ENCODE measurements at places on chromosomes 4 and X.

DNA sequence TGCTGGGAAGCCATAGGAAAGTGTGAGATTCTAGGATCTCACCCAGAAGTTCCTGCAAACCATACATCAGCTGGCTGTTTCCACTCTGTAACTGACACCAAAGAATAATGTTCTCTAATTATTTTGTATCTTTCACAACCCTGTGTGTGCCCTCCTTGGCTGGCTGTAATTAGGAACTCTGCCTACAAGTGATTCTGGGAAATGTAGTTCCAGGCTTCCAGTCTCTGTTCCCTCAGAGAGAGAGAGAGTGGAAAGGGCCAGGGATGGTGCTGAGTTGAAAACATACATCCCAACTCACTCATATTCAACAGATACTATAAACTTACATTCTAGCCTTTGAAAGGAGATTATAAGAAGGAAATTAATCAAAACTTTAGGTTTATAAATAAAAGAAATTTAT, 57.5 kb upstream of the C1QTNF7 start:
- no peak for DNase-seq

DNA sequence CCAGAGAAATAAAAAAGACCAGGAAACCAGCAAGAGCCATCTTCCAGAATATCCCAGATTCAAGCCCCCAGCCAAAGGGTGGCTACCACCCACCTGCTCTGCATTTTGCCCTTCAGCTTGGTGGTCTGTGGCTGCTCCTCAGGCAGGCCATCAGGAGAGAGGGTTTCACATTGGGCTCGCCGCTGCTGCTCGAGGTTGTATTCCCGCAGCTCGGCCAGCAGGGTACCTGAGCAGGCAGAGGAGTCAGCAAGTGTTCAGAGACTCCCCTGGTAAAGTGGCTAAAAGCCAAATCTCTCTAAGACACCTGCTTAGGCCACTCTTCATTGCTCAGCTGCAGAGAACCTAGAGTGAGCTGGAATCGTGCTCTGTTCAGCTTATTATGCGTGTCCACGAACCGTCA, 110.8 kb upstream of the HSD17B10 start:
- DNase-seq, result no peak

DNA sequence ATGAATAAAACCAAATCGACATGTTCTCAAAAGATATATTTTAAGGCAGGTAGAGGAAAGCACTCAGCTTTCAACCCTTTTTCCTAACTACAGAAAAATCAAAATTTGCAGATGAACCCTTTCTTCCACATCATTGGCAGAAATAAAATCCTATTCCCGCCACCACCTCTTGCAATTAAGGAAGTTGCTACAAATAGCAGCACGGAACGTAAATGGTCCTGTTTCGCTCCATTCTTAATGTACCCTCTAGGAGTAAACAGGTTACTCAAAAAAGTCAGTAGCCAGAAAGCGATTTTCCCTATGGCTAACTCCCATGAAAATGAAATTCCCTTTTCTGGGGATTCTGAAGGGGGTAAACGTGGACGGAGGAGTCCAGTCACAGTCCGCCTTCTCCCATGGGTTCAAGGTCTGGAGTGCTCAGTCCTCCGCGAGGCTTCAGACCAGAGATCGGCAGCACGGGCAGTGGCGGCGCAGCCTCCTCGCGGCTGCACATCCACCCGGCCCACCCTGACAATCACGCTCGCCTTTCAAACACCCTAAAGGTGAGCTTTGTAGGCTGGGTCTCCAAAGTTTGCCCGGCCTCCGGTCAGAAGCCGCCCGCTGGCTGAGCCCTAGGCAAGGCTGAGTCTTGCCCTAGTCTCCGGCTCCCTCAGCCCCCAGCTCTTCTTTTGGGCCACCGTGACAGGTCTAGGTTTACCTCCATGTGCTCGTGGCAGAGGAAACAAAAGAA, 1.8 kb downstream of the ATP11C start:
- peak; percentile 1 for DNase-seq

DNA sequence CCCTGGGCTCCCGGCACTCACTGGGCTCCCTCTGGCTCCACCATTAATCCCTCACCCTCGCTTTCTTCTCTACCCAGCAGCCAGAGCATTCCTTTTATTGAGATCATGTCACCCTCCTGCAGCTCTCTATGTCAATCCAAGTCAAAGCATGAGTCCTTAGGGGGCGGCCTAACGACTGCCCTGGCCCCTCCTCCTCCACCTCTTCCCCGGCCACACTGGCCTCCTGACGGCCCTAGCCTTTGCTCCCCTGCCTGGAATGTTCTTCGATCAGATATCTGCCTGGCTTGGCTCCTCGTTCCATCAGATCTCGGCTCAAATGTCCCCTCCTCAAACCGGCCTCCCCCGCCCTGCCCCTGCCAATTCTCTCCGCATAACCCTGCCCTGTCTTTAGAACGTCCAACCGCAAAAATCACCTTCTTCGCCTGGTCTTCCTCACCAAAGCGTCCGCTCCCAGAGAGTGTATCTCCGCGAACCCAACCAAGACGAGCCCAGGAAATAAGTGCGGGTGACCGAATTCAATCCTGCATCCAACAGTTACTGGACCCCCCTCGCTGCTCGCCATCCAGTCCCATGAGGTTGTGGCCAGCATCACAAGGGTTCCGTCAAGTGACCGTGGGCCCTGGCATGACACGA, 722 bp upstream of the PNCK start:
- DNase-seq, result no peak

DNA sequence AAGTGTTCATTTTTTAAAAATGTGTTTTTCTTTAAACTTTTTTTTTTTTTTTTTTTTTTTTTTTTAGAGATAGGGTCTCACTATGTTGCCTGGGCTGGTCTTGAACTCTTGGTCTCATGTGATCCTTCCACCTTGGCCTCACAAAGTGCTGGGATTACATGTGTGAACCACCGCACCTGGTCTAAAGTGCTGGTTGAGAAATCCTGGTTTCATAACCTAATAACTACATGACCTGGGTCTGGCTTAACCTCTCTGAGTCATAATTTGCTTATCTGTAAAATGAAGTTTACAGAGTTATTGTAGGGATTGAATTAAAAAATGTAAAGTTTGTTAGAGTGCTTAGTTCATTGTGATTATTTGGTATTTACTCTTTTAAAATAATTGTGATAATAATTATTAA, 5.2 kb downstream of the HSD17B13 start:
- DNase-seq, result no peak

DNA sequence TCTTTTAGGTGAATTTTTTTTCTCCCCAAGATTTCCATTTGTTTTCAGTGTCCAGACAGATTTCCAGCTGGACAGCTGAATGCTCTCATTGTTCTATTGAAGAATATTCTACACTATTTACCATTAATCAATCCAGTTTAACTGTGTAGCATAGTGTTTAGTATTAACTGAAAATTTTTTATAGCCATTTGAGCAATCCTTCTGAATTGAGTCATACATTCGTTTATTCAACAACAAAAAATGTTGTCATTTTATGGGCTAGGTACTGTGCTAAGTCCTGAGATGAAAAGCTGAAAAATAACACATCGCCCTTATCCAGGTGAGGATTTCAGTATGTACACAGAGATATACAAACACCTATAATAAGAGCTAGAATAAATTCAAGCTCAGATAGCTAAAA, 223.3 kb downstream of the COL25A1 start:
- no peak for DNase-seq

DNA sequence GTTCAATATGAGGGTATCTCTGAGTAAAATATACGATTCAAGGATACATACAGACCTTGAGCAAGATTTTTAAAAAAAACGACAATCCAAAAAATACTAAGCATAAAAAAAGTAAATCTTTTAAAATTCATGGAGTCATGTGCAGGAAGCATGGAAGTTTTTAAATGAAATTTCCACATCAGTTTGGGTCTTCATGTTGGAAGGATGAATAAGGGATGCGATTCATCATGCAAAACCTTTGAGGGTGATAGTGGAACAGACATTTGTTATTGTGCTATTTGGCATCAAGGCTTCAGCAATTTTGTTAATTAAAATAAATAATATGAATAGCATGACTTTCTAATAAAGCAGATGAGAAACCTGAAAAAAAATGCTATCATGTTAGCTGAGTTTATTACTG, 815.0 kb upstream of the PCDH10 start:
- DNase-seq, result no peak

GRCh38 chr4:65999518-65999871, 329.2 kb upstream of the EPHA5 start:
- DNase-seq, result no peak

- DNase-seq, result no peak
Measured at GRCh38 chr4:151114986-151115385, 15.6 kb downstream of the RPS3A start.

- DNase-seq, result no peak
Measured at GRCh38 chrX:108438110-108438623, at the start of gene COL4A6. TSS of gene COL4A6 (minus strand) at chrX:108438422. CDS start at chrX:108438196, 226 bp downstream.

- no peak for DNase-seq
Measured at GRCh38 chr4:57443308-57443707, 333.1 kb upstream of the IGFBP7 start.

DNA sequence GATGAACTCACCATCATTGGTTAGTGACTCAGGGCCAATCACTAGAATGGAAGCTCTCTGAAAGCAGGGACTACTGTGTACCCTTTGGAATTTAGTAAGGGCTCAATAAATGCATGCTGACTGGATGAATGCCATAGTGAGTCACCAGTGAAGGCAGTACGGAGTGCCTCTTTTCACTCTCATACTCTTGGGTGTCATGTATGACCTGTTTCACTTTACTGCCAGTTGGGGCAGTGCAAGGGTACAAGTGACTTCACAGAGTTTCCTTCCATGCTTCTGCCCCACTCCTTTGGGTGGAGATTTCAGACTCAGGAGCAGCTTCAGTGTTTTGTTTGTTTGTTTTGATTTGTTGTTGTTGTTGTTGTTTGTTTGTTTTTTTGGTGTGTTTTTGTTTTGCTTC, 57.7 kb downstream of the SOX3 start:
- no peak for DNase-seq

- no peak for DNase-seq
Measured at GRCh38 chr4:11223311-11223710, 205.4 kb downstream of the HS3ST1 start.

- no peak for DNase-seq
Measured at GRCh38 chr4:16253127-16253960, 27.1 kb upstream of the TAPT1 start.
